Suprapubic skin (tissue), 4 donors: ENCODE measurements at places on chromosomes 6 and 20. TPM values are rescaled to one million over a fixed set of nuclear protein-coding genes. Genes with fewer than 3 reads are reported as not detected.

The ARID1B gene
- 121 TPM for total RNA-seq

The HNF4A gene
- total RNA-seq = not detected

The ADGRF5 gene
- 13.0 TPM for total RNA-seq

- no peak overlapping the region for H3K27ac ChIP-seq
- no peak for DNase-seq
Measured at GRCh38 chr20:31537890-31538289, 23.6 kb downstream of the HM13 start.

GRCh38 chr6:6586671-6587526 lies 1.6 kb upstream of the LY86 start:
- no peaks in the 10 kb centered on the region for H3K27me3 ChIP-seq
- no peak for DNase-seq
- no peaks in the 10 kb centered on the region for H3K36me3 ChIP-seq
- no peak overlapping the region for H3K4me3 ChIP-seq

The C20orf144 gene
- not detected for total RNA-seq

DNA sequence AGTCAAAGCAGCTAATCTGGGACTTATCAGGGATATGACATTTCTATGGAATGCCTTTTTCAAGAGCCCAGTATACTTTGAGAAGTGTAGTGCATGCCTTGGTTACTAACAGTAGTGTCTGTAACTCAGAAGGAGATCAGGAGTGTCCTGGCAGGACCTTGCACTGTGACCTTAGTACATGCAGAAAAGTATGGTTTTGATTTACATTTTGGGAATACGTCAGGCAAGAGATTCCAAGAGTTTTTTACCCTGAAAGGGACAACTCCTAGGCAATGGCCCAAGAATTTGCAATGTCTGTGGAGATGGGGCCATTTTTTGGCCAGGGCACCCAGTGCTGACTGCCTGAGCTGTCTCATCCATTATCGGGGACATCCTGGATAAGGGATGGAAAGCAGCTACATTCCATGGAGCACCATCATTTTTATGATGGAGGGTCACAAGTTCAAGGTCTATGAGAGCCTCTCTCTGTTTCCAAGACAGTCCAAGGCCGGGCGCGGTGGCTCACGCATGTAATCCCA lies 80.2 kb downstream of the FAM50B start:
- H3K27ac ChIP-seq = peak overlapping the region; percentile 7
- H3K4me3 ChIP-seq = no peak overlapping the region
- DNase-seq = no peak
- H3K27me3 ChIP-seq = no peaks in the 10 kb centered on the region

GRCh38 chr20:9025643-9026042 lies 43.2 kb upstream of the PLCB4 start:
- H3K36me3 ChIP-seq = no peaks in the 10 kb centered on the region
- no peak overlapping the region for H3K4me3 ChIP-seq
- H3K4me1 ChIP-seq = no peaks in the 10 kb centered on the region
- H3K27ac ChIP-seq = no peak overlapping the region
- no peaks in the 10 kb centered on the region for H3K27me3 ChIP-seq
- no peak for DNase-seq

GRCh38 chr6:43900560-43900915 lies 130.5 kb downstream of the VEGFA start:
- no peak overlapping the region for H3K4me3 ChIP-seq
- DNase-seq = no peak
- no peak overlapping the region for H3K27ac ChIP-seq
- no peaks in the 10 kb centered on the region for H3K4me1 ChIP-seq
- no peaks in the 10 kb centered on the region for H3K27me3 ChIP-seq
- no peaks in the 10 kb centered on the region for H3K36me3 ChIP-seq

DNA sequence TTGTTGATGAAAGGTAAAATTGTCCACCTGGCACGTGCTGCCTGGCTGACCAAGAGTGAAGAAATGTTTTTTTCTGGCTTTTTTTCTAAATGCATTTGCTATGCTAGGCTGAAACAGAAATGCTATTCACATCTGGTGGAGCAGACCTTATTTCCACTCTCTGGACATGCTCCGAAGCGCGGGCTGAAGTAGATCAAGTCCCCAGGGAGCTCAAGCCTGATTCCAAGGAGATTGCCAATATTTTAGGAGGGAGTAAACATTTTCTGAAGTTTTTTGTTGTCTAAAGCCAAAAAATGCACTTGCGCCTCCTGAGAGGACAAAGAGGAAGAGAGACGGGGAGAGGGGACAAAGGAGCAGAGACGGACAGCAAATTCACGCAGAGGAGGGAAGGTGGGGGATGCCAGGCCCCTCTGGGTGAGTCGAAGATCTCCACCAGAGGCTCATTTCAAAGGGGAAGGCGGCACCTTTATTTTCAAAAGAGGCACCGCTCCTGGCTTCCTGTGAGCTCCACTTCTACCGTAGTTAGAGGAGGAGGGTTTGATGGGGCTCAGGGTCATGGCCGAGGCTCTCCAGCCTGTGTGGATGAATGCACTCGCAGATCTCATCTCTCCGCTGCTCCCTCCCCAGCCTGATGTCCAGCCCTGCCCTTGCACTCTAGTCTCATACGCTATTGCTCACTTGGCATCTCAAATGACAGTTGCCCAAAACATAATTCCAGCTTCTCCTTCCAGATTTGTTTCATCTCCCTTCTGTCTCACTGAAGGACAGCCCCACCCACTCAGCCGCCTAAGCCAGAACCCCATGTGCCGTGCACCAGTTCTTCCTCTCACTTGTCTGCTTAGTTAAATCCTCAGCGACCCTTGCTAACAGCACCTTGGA lies 23.1 kb upstream of the SMOC2 start:
- H3K4me1 ChIP-seq = peaks cover 19% of the 10 kb centered on the region
- H3K27me3 ChIP-seq = no peaks in the 10 kb centered on the region
- H3K36me3 ChIP-seq = no peaks in the 10 kb centered on the region

DNA sequence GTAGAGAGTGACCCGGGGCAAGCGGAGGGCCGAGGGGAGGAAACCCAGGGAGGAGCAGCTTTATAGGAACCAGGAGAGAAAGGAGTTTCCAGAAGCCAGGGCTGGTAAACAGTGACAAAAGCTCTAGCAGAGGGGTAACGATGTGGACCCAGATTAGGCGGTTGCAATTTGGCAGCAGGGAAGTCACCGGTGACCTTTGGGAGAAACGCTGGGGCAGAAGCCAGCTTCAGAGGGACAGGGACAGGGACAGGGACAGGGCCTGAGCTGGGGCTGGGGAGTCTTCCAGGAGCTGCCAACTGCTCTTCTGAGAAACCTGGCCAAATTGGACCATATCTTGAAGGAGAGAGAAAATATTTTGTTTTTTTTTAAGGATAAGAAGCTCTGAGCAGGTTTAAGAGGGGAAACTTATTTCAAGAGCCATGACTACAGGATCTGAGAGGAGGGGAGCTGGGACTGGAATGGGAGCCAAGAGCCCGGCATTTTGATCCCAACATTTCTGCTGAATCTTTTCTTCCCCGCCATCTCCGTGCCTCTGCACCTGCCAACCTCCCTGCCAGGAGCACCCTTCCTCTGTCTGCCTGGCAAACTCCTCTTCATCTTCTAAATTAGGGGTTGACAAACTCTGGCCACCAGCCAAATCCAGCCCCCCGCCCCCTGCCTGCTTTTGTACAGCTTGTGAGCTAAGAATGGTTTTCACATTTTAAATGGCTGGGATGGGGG lies 22.6 kb upstream of the PREX1 start:
- H3K36me3 ChIP-seq = no peaks in the 10 kb centered on the region
- no peak overlapping the region for H3K27ac ChIP-seq
- no peak for DNase-seq
- no peak overlapping the region for H3K4me3 ChIP-seq
- no peaks in the 10 kb centered on the region for H3K27me3 ChIP-seq
- H3K4me1 ChIP-seq = peaks cover 6% of the 10 kb centered on the region

- no peaks in the 10 kb centered on the region for H3K36me3 ChIP-seq
- H3K27me3 ChIP-seq = no peaks in the 10 kb centered on the region
- H3K4me1 ChIP-seq = no peaks in the 10 kb centered on the region
- DNase-seq = no peak
Measured at GRCh38 chr20:11791835-11792567, 125.7 kb upstream of the BTBD3 start.

DNA sequence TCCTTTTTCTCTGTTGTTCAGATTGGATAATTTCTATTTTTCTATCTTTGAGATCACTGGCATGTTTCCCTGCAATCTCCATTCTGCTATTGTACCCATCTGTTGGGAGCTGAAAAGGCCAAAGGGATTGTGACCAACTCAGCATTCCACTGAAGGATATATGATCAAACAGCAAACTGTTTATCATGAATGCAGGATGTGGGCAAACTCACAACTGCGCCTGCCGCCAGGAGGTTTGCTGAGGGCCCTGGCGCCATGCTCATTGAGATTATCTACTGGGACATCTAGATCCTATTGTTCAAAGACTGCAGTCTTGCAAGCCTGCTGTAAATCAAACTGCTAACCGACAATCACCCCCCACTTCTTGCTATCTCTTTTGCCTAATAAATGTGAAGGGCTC lies 3.8 kb upstream of the FKBP1A start:
- H3K4me1 ChIP-seq = peaks cover 24% of the 10 kb centered on the region
- H3K4me3 ChIP-seq = no peak overlapping the region
- no peaks in the 10 kb centered on the region for H3K36me3 ChIP-seq
- no peak overlapping the region for H3K27ac ChIP-seq
- peaks cover 21% of the 10 kb centered on the region for H3K27me3 ChIP-seq

DNA sequence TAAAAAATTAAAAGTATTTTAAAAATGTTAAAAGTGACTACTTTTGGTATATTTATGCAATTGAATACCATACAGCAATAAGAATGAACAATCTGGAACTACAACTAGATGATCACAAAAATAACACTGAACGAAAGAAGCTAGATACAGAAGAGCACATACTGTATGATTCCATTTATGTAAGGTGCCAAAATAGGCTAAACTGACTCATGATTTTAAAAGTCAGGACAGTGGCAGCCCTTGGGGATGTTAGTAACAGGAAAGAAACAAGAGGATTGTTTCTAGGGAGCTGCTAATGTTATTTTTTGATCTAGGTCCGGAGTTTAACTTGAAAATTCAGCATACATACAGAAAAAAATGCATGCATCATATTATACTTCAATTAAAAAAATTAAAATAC lies 42.3 kb downstream of the KIF13A start:
- peaks cover 15% of the 10 kb centered on the region for H3K4me1 ChIP-seq
- H3K27ac ChIP-seq = no peak overlapping the region
- no peak overlapping the region for H3K4me3 ChIP-seq
- no peaks in the 10 kb centered on the region for H3K27me3 ChIP-seq
- no peak for DNase-seq

GRCh38 chr6:21188505-21189223 lies 404.9 kb upstream of the SOX4 start:
- no peak overlapping the region for H3K27ac ChIP-seq
- H3K4me3 ChIP-seq = no peak overlapping the region

The PRDM13 gene
- total RNA-seq = not detected

GRCh38 chr20:20782231-20782630 lies 69.8 kb upstream of the RALGAPA2 start:
- no peaks in the 10 kb centered on the region for H3K36me3 ChIP-seq
- no peaks in the 10 kb centered on the region for H3K27me3 ChIP-seq
- H3K4me3 ChIP-seq = no peak overlapping the region
- H3K27ac ChIP-seq = no peak overlapping the region
- peaks cover 39% of the 10 kb centered on the region for H3K4me1 ChIP-seq
- no peak for DNase-seq

DNA sequence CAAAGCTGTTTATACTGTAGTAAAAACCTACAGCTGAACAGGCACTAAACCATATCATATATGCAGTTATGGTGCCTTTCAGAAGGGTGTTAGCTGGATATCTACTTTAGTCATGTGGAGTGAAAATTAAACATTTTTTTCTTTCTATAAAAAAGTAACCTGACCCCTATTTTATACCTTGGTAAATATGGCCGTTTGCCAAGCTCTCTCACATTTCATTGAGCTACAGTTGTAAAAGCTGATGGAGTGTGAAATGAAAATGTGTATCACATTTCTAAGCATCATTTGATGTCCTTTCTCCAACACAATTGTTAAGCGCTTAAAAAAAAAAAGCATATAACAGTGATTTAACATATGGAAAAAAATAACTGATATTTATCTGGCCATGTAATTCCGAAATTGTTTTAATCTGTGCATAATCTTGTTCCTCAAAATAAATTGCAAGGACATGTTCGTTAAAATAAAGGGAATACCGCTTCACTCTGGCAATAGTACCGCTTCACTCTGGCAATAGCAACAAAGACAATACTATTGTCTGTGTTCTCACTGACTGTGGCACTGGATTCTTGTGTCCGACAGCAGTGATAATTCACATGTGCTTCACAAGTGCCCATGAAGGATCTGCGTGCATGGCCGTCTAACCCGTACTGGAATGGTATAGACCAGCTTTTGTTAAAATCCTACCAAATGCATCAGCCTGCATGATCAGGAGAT lies 391.8 kb upstream of the SOX4 start:
- H3K4me1 ChIP-seq = no peaks in the 10 kb centered on the region
- no peak overlapping the region for H3K27ac ChIP-seq
- DNase-seq = no peak
- H3K27me3 ChIP-seq = no peaks in the 10 kb centered on the region
- H3K4me3 ChIP-seq = no peak overlapping the region

The SLC35F1 gene
- total RNA-seq = 1.0 TPM

- peak within 1 kb of the TSS; percentile 47 for H3K4me3 ChIP-seq
- H3K36me3 ChIP-seq = peaks cover 8% of the 10 kb centered on the region
- H3K27ac ChIP-seq = peak within 1 kb of the TSS; percentile 43
- peaks cover 31% of the 10 kb centered on the region for H3K4me1 ChIP-seq
Measured at GRCh38 chr20:46117704-46118467, at the start of gene CD40. TSS of gene CD40 (plus strand) at chr20:46118314. CDS start at chr20:46118344, 30 bp downstream.

GRCh38 chr6:145749632-145750031 lies 14.3 kb upstream of the EPM2A start:
- peaks cover 4% of the 10 kb centered on the region for H3K4me1 ChIP-seq
- DNase-seq = no peak
- H3K36me3 ChIP-seq = no peaks in the 10 kb centered on the region
- no peak overlapping the region for H3K4me3 ChIP-seq
- no peaks in the 10 kb centered on the region for H3K27me3 ChIP-seq
- no peak overlapping the region for H3K27ac ChIP-seq

DNA sequence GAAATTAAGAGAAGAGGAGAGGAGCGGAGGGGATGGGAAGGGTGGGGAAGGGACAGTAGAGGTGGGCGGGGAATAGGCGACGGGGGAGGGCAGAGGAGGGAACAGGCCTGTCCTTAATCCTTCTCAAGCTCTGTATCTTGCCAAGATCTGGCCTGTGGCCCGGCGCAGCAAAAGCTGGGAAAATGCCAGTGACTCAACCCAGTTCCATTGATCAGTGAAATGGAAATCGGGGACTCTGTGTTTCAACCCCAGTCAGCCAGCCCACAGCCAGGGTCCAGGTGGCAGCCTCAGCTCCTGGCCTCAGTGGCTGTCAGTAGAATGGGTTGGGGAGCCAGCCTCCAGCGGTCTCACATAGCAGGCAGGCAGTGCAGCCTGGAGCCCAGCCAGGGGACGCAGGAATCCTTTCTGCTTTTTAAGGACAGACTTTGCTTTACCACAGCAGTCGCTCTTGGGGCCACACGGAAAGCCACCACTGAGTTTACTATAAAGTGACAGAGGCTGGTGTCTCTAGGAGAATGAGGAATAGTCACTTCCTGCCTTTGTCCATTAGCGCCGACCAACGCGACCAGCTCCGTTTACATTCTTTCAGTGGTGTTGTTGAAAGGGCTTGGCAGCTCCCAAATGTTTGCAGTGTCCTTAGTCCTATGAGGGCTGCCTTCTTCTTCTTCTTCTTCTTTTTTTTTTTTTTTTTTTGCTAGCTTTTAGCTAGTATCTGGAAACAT lies 128.0 kb downstream of the RIN2 start:
- H3K27me3 ChIP-seq = no peaks in the 10 kb centered on the region
- no peaks in the 10 kb centered on the region for H3K36me3 ChIP-seq
- H3K4me3 ChIP-seq = peak overlapping the region; percentile 36
- H3K27ac ChIP-seq = peak overlapping the region; percentile 74
- peaks cover 65% of the 10 kb centered on the region for H3K4me1 ChIP-seq

GRCh38 chr6:112183271-112183671 lies 71.1 kb downstream of the LAMA4 start:
- H3K4me1 ChIP-seq = no peaks in the 10 kb centered on the region
- no peaks in the 10 kb centered on the region for H3K27me3 ChIP-seq
- H3K4me3 ChIP-seq = no peak overlapping the region
- H3K36me3 ChIP-seq = peaks cover 6% of the 10 kb centered on the region
- DNase-seq = no peak
- no peak overlapping the region for H3K27ac ChIP-seq
